ENCODE measurements at places on chromosomes 7 and 10.

GRCh38 chr10:88066876-88067275 is 203.5 kb downstream of the PTEN start:
- DNase-seq: no peak

DNA sequence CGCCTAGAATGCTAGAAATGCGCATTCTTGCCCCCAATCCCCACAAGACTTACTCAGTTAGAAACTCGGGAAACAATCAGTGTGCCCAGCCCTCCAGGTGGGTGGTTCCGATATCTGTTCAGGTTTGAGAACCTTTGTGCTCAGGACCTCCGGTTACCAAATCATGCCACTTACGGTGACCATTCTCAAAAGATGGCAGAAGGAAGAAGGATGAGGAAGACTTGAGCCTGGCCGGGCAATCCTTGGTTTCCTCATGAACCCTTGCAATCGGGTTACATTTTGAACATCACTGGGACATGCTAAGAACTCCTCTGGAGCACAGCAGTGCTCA is 52.1 kb downstream of the RBM17 start:
- DNase-seq: no peak

GRCh38 chr10:10850214-10850613 is 167.5 kb upstream of the CELF2 start:
- no peak for DNase-seq

DNA sequence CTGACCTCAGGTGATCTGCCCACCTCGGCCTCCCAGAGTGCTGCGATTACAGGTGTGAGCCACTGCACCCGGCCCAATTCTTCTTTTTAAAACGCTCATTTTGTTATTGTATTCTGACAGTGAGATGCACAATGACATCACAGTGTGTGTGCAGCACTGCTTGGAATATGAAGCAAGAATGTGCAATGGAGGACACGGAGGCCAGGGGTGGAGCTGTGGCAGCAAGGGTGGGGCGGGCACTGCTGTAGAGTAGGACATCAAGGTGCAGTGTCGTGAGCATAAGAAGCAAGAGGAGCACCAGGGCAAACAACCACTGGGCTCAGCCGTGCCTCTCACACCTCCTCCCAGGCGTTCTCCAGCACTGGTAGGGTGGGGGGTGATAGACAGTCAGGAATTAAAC is 26.8 kb upstream of the GRID1 start:
- DNase-seq: no peak

- no peak for DNase-seq
These were observed 1189.6 kb downstream of the SORCS1 start for GRCh38 chr10:105974803-105975456.

DNA sequence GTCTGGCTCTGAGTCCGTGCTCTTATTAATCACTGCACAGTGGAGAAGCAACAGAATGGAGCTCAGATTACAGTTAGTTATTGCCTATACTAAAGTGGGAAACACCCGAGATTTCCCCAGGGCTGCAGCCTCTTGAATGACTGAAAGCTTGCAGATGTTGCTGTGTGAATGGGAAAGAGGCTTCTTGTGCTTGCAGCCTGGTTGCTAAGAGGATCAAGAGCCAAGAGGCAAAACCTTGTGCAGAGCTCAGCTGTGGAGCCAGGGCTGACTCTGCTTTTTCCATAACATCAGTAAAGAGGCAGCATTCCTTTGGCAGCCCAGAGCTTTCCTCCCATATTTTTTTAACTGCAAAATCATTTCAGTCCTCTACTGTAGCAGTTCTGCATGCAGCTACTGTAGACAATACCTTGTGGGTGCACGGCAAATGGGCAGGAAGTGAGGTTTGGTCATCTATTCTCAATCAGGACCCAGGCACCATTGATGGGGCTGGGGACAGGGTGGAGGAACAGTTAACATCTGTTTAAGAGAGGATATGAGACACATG is 86.5 kb downstream of the RALA start:
- DNase-seq: no peak

GRCh38 chr10:132946-133898 is 2.0 kb upstream of the ZMYND11 start:
- no peak for DNase-seq

- DNase-seq: no peak
These were observed 12.4 kb upstream of the CALML3 start for GRCh38 chr10:5512331-5512730.

DNA sequence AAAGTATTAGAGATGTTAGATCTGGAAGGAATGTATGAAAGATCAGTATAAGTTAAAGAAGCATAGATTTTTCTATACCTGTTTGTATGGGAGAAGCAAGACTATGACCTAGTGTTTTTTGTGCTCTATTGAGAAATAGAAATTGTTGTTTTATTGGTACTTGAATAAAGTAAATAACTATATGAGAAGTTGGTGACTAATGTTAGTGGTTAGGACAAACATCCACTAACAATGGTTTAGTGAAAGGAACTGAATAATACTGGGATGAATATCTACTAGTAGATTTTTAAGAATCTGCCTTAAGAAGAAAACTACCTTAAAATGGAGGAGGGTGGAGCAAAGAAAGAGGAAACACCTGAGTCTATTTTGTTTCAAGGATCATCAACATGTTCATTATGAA is 521.1 kb upstream of the POT1 start:
- DNase-seq: no peak

GRCh38 chr7:116269466-116269865 is 59.1 kb downstream of the TES start:
- DNase-seq: no peak

DNA sequence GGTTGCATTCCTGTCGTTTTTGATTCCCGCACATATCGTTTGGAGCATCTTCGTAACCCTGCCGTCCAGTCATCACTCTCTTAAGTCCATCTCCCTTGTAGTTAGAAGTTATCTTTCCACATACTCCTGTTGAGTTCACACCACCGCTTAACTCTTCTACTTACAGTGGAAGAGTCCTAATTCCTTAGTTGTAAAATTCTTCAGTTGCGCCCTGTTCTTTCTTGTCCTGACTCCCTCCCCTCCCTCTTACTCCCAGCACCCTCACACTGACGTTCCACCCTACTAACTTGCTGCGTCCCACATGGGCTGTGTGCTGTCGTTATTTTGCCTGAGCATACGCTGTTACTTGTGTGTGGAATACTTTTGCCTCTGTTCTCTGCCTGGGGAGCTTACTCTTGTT is 11.7 kb downstream of the DNAJB6 start:
- DNase-seq: no peak

DNA sequence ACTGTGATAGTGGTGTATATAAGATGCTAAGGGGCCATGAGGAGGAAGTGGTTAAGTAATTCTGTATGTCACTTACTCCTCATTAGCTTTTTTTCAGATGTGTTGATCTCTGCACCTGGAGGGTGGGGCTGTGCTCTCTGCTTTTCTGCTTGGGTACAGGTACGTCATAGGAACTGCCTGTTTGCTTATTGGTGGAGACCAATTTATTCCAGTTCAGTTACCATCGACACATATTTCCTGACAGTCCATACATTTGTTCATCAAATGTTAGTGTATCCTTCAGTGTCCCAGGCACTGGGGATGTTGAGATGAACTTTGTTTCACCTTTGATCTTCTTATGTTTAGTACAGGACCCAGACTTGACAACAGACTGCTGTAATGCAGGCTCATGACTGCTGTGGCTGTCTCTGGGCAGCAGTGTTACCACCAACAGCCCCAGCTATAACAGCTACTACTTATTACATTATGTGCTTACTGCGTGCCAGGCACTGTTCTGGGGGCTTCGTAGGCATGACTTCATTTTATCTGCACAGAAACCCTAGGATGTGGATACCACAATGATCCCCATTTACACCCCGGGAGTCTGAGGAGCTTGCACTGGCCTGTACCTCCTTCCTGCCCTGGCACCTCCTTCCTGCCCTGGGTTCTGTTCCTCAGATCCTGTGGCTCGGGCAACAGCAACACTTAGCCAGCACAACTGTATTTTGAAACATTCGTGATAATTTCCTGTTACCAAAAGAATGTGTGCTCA is 87.4 kb downstream of the BUB3 start:
- DNase-seq: peak; percentile 20

DNA sequence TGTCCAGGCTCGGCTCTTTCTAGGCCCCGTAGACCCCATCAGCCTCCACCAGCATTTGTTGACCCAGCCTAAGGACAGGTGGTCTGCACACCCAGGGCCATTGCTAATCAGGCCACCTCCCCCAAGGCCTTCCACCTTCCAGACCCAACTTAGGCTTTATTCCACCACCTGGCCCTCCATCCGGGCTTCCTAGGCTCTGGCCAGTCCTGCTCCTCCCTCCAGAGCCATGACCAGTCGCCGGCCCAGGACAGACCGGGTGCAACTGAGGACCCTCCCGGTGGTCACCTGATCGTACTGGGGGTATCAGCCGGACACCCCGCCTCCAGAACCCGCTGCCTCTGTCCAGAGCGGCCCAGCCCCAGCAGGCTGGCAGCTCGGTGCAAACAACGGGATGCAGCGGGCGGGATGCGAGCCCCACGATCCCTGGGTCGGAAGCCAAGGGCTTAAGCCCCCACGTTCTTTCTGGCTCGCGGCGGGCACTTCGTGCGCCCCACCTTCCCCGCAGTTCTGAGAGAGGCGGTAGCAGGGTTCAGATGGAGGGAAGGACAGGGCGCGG is 545 bp downstream of the NACAD start:
- DNase-seq: no peak

- no peak for DNase-seq
These were observed 11.8 kb downstream of the GPR146 start for GRCh38 chr7:1055956-1056784.

- no peak for DNase-seq
These were observed 26.7 kb upstream of the PROSER2 start for GRCh38 chr10:11796474-11796873.

DNA sequence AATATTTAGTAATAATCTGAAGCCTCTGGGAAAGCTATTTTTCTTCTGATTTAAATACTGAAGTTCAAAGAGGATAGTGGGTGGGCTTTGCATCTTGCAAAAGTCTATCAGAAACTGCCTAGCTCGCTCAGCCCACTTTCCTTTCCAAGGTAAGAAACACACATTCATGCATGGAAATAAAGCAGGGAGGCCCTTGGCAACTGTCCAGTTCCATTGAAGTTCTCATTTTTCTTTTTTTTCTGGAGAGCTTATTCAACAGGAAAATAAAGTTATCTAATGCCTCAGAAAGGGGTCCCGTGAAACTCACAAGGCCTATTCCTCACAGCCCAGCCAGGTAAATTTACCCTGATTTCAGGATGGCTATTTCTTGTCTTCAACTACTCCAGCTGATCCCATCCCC is 654.9 kb downstream of the KCNMA1 start:
- no peak for DNase-seq

GRCh38 chr7:71618278-71618677 is 486.3 kb downstream of the GALNT17 start:
- DNase-seq: no peak

- no peak for DNase-seq
These were observed 157.6 kb upstream of the SEMA3E start for GRCh38 chr7:83806538-83806937.

- DNase-seq: no peak
These were observed 86.9 kb downstream of the VTI1A start for GRCh38 chr10:112533916-112534315.

- DNase-seq: no peak
These were observed 317.8 kb downstream of the TNS3 start for GRCh38 chr7:47264021-47264651.

GRCh38 chr10:61937631-61938351 is 36.3 kb downstream of the ARID5B start:
- no peak for DNase-seq

DNA sequence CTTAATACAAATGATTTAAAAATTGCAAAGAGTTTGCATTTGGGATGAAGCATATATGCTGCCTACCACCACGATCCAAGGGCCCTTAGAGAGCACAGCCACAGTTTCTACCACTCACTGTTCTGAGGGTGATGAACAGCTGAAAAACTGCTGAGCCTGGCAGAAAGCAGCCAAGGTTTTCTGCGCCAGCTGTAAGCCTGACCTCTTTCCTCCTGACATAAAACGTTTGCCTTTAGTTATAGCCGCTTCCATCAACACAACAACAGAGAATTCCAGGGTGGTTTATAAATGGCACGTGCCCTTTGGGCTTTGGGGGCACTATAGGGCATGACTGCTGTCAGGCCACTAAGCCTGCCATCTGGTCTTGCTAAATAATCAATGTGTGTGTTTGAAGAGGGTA is 222.8 kb downstream of the RELN start:
- DNase-seq: no peak

DNA sequence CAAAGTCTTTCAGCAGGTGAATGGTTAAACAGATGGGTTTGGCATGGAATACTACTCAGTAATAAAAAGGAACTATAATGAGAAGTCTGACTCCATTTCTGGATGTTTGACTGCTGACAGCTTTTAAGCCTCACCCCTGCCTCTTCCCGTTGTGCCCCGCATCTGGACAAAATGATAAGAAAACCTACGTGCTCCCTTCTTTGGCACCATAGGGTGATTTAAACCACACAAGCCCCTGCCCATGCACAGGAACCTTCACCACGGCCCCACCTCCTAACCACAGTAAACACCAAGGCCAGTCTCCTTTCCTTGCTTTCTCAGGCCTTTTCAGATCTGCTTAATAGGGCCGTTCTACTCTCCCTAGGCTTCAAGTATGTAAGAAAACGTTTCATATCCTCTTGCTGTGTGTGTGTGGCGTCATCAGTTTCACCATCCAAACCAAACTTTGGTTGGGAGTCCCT is 47.1 kb upstream of the UBN2 start:
- DNase-seq: no peak

DNA sequence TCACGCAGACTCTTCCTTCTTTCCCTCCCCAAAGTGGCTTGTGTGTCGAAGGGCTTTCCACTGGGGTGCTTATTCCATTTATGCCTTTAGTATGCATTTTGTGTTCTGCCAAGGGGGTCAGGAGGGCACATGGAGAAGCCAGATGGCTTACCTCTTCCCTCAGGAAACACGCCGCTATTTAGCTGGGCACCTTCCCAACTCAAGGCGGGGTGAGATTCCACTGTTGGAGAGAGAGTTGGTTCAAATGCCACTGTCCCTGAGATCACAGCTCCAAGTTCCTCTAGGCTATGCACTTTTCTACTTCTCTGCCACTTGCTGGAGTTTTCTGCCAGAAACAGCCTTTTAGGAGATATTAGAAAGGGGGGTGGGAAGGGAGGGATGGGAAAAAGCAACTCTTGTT is 1091.8 kb downstream of the LRMDA start:
- DNase-seq: no peak

DNA sequence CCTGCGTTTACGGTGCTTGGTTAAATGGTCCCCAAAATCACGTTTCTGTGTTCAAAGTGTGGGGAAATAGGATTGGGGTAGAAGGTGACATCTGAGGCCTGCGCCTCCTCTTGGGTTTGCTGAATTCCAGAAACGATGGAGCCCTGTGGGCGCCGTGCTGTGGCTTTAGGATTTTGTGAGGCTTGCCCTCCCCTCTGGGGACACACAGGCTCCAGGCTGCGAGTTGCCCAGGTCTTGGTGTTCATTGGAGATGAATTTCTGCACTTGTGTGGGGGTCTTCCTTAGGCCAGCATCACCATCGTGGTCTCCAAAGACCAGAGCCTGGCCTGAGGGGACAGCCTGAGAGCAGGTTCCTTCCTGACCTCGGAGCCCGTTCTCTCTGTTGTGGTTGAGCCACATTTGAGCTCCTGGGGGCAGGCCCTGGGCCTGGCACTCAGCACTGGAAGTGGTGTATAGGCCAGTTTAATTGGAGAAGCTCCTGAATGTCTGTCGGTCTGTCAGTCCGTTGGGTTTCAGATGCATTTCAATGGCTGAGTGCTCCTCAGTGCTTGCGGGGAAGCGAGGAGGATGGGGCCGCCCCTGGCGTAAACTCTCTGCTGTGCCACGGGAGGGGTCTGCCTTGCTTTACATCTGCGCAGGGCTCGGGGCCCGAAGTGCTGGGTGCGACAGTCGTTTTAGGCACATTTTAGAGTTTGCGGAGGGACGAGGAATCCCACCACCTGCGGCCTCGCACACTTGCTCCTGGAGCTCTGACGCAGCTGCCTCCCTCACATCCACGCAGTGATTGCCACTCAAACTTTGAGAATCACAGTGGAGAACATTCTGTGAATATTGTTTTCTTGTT is 71.7 kb downstream of the DNAJB6 start:
- DNase-seq: no peak

All from activated naive CD4-positive, alpha-beta T cell (primary cell).